Kidney tubule cell (primary cell): ENCODE measurements at places on chromosomes 1 and 21.

GRCh38 chr1:198234520-198235251, 77.9 kb downstream of the NEK7 start:
- peak; percentile 60 for DNase-seq

DNA sequence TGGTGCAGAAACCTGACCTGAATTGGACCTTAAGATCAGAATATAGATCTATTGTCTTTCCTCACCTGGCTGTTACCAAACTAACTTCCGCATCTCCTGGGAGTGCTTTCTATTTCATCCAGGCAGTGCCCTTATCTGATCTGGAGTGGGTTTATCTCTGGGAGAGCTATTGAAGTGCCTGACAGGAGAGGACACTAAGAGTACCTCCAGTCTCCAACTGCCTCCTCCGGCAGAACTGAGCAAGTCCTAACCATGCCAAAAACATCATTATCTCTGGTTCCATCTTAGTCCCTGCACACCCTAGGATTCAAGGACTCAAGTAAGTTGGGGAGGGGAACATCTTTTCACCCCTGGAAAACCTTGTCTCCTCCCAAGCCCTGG, 12.4 kb upstream of the KCNJ15 start:
- DNase-seq, result no peak

GRCh38 chr21:31278511-31279130, 65.4 kb downstream of the TIAM1 start:
- DNase-seq, result no peak

DNA sequence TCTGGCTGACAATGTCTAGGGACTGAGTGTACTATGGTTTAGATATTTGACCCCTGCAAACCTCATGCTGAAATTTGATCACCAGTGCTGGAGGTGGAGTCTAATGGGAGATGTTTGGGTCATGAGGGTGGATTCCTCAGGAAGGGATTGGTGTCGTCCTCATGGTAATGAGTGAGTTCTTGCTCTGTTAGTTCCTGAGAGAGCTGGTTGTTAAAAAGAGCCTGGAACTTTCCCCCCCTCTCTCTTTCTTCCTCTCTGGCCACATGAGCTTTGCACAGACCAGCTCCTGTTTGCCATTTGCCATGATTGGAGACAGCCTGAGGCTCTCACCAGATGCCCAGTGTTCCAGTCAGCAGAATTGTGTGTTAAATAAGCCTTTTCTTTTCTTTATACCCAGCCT, 36.6 kb upstream of the CNIH3 start:
- peak; percentile 18 for DNase-seq

- peak; percentile 10 for DNase-seq
These were observed 1.4 kb upstream of the DENND2C start for GRCh38 chr1:114671011-114671938.

- DNase-seq, result no peak
These were observed 123.4 kb upstream of the COL6A1 start for GRCh38 chr21:45858180-45858579.

DNA sequence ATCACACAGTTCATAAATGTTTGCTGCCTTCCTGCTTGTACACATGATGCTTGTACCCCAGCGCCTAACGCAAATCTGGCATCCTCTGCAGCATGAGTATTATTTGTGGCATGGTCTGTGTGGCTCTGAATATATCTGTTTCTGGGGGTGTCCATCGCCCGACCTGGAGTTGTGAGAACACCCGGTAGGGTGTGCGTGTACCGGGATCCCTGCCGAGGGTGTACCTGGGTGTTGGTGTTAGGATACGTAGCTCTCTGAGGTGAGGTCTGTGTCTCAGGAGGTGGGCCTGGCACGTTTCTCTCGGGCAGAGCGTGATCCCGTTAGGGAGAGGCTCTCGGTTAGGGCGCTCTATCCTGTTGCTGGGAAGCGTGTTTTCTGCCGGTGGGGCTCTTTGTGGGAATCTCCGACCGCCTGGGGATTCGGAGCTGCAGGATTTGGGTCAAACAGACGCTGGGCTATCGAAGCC, 10.4 kb upstream of the CDC20 start:
- DNase-seq, result peak; percentile 63

- peak; percentile 74 for DNase-seq
These were observed at the start of gene TLCD4 for GRCh38 chr1:95117207-95118066. TLCD4 (plus strand) TSS chr1:95117355; CDS start chr1:95143902, 26,547 bp downstream.

GRCh38 chr21:33231526-33231925, 1.8 kb downstream of the IFNAR2 start:
- no peak for DNase-seq

GRCh38 chr1:93033785-93034184, 45.3 kb upstream of the MTF2 start:
- DNase-seq, result no peak

- no peak for DNase-seq
These were observed 9.7 kb downstream of the SFT2D2 start for GRCh38 chr1:168235548-168235885.

GRCh38 chr1:67053535-67053784, 488 bp downstream of the SLC35D1 start:
- DNase-seq, result no peak

DNA sequence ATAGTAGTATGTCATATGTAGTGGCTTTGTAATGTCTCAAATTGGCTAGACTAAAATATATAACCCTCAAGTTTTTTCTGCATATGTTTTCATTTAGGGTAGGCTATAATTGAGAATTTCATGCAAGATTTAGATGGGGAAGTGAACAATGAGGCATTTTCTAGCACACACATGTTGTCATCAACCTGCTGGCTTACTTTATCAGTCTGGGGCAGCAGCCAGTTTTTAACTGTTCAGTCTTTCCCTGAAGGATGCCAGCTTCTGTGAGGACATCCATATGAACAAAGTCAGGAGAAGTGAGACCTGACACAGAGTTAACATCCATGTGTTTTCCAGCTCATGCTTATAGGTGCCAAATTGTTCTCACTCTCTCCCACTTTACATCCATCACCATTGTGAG, 74.7 kb upstream of the OLFM3 start:
- no peak for DNase-seq

GRCh38 chr1:230327892-230328284, 98.2 kb downstream of the PGBD5 start:
- DNase-seq, result peak; percentile 63

DNA sequence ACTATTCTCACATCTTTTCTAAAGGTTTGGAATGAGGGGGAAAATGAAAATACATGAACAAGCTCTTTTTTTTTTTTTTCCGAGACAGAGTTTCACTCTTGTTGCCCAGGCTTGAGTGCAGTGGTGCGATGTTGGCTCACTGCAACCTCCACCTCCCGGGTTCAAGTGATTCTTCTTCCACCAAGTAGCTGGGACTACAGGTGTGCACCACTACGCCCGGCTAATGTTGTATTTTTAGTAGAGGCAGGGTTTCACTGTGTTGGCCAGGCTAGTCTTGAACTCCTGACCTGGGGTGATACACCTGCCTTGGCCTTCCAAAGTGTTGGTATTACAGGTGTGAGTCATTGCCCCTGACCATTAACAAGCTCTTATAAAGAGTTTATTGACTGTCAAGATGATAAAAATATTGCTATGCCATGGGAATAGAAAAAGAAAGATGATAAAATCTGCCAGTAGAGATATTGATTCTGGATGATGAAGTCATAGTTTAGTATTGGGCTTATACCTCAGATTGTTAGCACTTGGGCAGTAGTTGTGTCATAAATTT, 36.6 kb downstream of the INKA2 start:
- no peak for DNase-seq
